GF-D8 (cell line): ENCODE measurements at places on chromosomes 5 and 9.

DNA sequence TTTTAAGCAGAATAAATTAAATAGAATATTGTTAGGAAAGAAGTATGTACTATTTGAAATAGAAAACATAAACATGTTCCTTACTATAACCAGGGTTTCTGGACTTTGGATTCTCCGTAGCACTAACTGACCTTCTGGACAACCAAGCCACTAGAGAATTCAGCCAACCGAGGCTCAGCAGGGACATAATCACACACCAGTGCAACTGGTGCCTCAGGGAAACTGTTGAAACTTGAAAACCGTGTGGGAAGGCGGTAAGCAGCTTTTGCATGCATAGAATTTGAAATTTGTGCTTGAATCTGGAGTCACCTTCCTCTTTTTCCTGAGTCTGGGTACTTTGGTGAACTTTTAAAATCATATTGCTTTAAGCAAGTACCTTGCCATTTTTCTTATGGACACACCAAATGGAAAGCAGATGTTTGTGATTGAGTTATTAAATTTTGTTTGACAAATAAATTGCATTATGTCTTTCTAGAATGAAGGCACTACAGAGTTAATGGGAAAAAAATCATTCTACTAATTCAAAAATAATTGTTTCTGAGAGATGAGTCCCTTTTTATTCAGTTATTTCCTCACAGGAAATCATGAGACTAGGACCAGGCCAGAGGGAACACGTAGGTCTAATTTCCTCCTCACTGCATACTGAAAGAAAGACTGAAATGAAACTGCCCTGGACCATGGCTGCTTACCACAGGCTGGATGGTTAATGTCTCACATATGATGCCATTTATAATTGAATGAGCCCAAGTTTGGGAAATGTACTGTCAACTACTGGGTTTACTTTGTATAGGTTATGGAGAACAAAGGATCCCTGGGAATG, 20.6 kb upstream of the SCAMP1 start:
- DNase-seq: no peak

- no peak for DNase-seq
Observed at GRCh38 chr5:177547736-177548135, 6.6 kb downstream of the FAM193B start.

- DNase-seq: no peak
Observed at GRCh38 chr5:76733049-76733417, 17.1 kb downstream of the F2R start.

- peak; percentile 5 for DNase-seq
Observed at GRCh38 chr9:128540634-128541360, 11.6 kb upstream of the SPTAN1 start.

- no peak for DNase-seq
Observed at GRCh38 chr5:32029261-32029660, 144.9 kb downstream of the GOLPH3 start.

- DNase-seq: no peak
Observed at GRCh38 chr9:115671963-115672305, 481.7 kb upstream of the PAPPA start.
